ENCODE measurements at places on chromosomes 3 and 15.

GRCh38 chr3:195094191-195094921 lies 176.6 kb downstream of the XXYLT1 start:
- no peak for DNase-seq

GRCh38 chr3:136733317-136733833 lies 18.8 kb downstream of the STAG1 start:
- DNase-seq: no peak

DNA sequence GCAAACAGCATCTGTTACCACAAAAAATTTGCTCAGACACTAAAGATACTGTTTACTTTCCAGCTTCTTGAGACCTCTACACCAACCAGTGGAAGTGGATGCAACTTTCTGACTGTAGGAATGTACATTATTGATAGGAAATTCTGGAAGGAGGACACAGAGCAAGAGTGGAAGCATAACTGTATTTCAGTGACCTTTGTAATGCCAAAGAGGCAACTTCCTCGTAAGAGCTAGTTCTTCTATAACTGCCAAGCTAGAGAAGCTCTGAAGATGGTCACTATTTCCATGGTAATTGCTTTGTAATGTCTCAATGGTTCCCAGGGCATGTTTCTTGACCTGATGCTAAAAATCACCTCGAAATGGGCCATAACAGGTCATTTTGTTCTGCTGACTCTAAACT lies 96.3 kb upstream of the SLC2A2 start:
- no peak for DNase-seq

DNA sequence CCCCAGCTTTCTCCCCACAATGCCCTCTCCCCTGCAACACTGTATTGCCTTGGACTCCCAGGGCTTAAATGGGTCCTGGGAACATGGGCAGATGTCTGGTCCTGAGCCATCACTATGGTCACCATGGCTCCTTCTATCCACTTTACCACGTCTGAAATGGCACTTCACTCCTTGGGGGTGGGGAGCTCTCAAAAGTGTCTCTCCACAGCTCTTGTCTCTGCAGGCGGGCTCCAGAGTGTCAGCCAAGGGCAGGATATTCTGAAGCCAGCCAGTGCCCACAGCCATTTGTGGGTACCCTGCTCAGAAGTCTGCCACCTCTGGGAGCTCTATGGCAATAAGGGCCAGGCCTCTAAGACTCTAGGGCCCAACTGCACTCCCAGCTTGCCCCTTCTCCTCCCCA lies 163.9 kb downstream of the PPM1L start:
- DNase-seq: no peak

GRCh38 chr15:90547540-90547939 lies 17.8 kb downstream of the CRTC3 start:
- DNase-seq: no peak

DNA sequence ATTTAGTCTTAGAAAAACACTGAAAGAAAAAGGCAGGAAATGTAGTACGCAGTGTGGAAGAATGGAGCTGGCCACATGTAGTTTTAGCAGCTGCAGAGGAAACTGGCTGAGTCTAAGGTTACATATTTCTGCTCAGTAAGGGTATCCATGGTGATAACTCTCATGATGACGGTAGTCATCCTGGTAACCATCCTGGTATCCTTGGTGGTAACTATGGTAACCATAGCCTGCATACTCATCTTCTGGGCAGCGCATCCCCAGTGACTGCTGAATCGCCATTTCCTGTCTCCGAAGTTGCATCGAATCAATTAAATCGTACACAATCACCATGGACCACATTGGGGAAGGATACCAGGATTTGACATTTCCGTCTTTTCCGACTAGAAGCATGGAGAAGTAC lies 35.7 kb downstream of the CCDC80 start:
- no peak for DNase-seq

DNA sequence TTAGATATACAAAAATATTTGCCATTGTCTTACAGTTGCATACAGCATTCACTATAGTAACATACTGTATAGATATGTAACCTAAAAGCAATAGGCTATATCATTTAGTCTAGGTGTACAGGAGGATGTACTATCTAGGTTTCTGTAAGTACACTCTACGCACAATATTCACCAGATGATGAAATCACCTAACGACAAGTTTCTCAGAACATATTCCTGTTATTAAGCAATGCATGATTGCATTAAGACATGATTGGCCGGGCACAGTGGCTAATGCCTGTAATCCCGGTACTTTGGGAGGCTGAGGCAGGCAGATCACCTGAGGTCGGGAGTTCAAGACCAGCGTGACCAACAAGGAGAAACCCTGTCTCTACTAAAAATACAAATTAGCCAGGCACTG lies 14.5 kb upstream of the PRKCI start:
- DNase-seq: no peak
